Heart left ventricle (tissue), 16 donors: ENCODE measurements at places on chromosomes 13 and 19. TPM values are rescaled to one million over a fixed set of nuclear protein-coding genes. Genes with fewer than 3 reads are reported as not detected.

The PGLYRP1 gene
- not detected for polyA plus RNA-seq

The GET3 gene
- 76.3 TPM for polyA plus RNA-seq

The AXL gene
- 5.0 TPM for polyA plus RNA-seq

The HSPB6 gene
- 156 TPM for polyA plus RNA-seq

The ZNF66 gene
- 0.93 TPM for polyA plus RNA-seq

The AKT1S1 gene
- 55.1 TPM for polyA plus RNA-seq

The PNMA8A gene
- 3.2 TPM for polyA plus RNA-seq

The FGF9 gene
- 1.7 TPM for polyA plus RNA-seq

The ZNF99 gene
- 0.04 TPM for polyA plus RNA-seq

The FBXO46 gene
- polyA plus RNA-seq: 7.2 TPM

The PODNL1 gene
- 1.7 TPM for polyA plus RNA-seq

The CYP4F12 gene
- 8.9 TPM for polyA plus RNA-seq

The LILRA1 gene
- 0.11 TPM for polyA plus RNA-seq

The SRRM5 gene
- 0.80 TPM for polyA plus RNA-seq

The AMER2 gene
- polyA plus RNA-seq: not detected
